NK-92 treated with Interleukin-12 subunit alpha and Interleukin-12 subunit beta, amount 100 ng/mL, for 24 hours (cell line): ENCODE measurements at places on chromosomes 7 and 10.

DNA sequence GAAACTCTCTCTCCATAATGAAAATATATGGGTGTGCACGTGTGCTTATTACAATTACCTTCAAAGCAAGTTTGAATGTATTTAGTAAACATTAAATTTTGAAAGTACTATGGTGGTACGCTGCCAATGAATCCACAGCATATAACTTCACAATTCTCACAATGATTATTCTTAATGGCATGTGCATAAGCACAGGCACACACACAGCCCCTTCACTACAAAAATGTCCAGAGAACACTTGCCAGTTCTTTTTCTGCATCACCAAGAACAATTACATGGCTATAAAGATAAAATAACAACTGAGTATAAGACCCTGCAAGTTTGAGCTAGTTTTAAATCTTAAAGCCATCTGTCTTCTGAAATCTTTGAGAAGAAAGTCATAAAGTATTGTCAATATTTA, 22.2 kb downstream of the SGCE start:
- no peak for DNase-seq

DNA sequence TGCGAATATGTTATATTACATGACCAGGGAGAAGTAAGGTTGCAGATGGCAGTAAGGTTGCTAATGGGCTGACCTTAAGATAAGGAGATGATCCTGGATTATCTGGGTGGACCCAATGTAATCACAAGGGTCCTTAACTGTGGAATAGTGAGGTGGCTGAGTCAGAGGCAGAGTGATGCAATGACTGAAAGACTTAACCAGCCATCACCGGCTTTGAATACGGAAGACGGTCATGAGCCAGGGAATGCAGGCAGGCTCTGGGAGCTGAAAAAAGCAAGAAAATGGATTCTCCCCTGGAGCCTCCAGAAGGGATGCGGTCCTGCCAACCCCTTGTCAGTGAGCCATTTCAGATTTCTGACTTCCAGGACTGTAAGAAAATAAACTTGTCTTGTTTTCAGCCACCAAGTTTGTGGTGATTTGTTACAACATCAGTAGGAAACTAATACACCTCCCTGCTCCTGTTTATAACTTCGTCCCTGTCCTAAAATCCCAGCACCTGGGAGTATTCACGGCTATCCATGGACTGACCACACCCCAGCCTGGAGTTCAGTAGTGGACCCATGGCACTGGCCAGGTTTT, 4.6 kb upstream of the C10orf95 start:
- DNase-seq: no peak

- DNase-seq: no peak
Observed at GRCh38 chr10:47268696-47269095, 31.3 kb upstream of the GDF10 start.

DNA sequence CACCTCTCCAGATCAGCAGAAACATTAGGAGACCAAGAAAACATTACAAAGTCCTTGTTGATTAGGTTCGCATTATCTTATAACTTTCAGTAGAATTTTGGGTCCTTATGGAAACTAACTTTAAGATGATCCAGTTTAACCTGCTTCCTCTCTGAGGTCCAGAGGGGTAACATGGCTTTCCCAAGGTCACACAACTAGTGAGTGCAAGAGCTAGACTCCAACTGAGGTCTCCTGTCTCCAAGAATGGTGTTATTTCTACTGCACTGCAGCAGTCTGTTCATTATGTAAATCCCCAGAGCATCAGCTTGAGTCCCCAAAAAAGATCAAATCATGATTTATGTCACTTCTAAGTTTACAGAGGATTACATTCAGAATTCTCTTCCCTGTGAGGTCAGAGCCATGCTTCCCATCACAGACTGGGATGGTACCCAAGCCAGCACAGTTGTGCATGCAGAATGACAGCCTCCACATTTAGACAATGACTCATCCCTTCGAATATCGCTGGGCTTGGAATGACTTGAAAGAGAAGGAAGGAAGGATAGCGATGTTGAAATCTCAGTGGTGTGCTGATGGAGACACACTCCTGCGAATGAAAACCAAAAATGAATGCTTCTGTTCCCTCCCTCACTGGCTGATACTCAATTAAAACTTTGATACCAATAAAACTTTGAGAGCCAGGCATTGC, 163.1 kb upstream of the PLXNA4 start:
- DNase-seq: no peak

- DNase-seq: no peak
Observed at GRCh38 chr7:45596665-45597095, 22.5 kb downstream of the ADCY1 start.

- DNase-seq: no peak
Observed at GRCh38 chr10:127996586-127996985, 89.7 kb downstream of the PTPRE start.

DNA sequence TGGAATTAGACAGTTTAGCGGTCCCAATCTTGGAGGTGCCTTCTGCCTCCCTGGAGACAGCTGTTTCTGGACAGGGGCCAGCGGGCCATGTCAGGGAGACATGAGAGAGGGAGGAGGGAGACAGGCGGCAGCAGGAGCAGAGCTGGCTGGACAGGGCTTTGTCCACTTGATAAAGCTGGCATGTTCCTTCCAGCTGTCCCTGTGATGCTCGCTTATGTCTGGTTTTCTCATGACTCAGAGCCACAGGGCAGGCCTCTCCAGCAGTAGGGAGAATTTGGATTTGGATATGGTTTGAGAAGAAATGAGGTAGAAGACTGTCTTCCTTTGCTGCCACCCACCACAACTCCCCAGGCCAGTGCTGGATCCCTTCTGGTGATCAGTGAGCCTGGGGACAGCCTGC, 51.7 kb upstream of the SORCS3 start:
- no peak for DNase-seq

DNA sequence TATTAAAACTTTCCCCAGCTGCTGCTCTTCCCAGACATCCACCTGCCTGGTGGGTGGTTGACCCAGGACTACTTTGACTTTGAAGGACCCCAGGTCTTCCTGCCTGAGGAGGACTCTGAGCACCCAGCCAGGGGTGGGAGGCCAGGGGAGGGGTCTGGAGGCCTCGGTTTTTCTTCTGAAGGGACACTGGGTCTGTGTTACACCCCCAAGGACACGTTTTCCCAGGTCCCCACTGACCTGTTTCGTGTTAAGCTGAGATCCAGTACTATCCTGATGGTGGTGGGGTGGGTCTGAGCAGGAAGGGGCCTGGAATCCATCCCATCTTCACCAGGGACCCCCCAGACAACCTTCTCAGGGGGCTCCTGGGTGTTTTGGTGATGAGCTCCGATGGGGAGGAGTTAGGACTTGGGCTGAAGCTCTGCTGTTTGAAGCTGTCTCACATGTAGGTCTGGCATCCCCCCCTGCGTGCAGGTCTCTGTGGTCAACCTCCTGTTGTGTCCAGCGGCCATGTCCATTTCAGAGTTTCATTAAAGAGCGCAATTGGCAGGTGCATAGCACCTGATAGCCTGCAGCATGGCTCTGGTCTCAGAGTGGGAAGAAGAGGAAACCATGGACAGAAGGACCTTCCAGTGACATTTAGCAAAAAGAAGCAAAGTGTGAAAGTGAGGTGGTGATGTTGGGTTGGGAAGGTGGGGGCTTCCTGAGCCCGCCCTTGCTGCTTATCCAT, 3.5 kb downstream of the JAKMIP3 start:
- DNase-seq: no peak

DNA sequence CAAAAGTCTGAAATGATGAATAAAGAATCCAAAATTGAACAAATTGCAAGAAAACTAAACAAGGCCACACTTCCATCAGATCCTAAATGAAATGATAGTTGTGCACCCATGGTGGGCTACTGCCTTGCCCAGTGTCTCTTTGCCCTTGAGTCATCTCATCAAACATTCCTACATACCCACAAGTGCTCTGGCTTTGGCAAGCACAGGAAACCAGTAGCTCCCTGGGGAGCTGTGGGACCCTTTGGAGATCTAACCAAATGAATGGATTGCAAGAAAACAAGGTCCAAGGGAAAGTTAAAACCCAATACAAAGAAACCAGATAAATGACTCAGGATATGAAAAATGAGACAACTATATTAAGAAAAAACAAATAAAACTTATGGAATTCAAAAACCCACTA, 129.8 kb upstream of the TMEM229A start:
- no peak for DNase-seq

GRCh38 chr7:31236868-31237267, 103.7 kb downstream of the NEUROD6 start:
- DNase-seq: no peak

GRCh38 chr10:6713716-6714115, 133.6 kb upstream of the PRKCQ start:
- no peak for DNase-seq

DNA sequence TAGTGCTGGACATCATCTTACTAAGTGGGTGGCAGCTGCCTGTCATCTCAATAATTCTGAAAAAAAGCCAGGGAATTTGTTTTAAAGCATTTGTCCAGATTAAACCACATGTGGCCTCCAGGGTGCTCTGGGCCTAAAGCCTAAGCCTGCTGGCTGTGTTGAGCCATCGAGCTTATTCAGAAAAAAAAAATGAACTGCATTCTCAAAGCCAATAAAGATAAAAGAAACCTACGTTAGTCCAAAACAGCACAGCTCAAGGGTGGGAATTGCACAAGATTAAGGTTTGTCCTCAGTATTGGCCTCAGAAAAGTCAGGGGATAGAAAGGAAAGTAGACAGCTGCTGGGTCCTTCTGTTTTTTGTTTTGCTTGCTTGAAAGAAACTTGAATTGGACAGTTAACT, 22.6 kb upstream of the PRTFDC1 start:
- no peak for DNase-seq

- no peak for DNase-seq
Observed at GRCh38 chr7:128206747-128207500, 34.2 kb upstream of the LEP start.

DNA sequence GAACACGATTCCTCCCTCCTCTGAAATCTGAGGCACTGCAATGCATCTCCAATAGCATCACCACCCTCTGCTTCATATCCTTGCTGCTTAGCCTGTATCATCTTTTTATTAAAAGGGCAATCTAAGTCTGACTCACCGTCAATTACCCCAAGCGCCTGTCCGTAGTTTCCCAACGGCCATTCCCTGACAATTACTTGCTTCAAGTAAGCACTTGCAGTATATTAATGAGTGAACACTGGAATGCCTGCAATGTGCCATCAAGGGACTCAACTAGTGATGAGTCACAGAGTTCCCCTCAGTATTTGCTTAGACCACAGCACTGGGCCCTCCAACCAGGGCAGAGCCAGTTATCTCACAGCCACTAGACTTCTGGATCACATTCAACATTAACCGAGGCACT, 19.5 kb upstream of the PPP1R3C start:
- no peak for DNase-seq

DNA sequence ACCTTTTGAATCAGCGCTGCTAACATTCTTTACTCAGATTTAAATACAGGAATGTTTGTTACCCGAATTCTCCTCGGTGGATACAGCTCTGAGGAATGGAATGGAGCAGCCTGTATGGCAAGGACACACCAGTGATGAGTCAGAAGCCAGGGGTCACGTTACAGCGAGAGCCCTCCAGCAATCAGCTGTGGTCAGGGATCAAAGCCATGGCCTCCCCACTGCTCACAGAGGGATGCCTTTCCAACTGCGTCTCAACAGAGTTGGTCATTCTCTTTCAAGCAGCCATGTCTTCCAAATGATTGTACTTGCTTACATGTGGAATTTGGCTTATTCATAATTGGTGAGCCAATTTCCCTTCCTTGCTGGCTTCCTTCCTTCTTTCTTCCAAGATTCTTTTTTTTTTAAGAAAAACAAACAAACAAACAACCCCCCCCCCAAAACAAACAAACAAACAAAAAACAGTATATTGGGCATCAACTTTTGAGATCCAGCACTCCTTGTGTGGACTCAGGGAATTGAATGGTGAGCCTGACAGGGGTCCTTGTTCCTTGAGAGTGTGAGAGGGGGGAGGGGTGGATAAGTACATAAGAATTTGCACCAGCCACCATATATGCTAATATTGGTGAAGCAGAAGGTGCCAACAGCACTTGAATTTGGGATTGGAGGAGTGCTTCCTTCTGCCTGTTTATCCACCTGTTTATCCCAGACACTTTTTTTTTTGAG, 100.2 kb downstream of the ATXN7L1 start:
- no peak for DNase-seq

GRCh38 chr7:28360739-28361138, 51.6 kb upstream of the CREB5 start:
- DNase-seq: no peak
